ENCODE measurements at places on chromosomes 12 and 14. TPM values are rescaled to one million over a fixed set of nuclear protein-coding genes. Genes with fewer than 3 reads are reported as not detected.

- no peak for DNase-seq
- H3K4me3 ChIP-seq = no peak overlapping the region
- no peaks in the 10 kb centered on the region for H3K4me1 ChIP-seq
- H3K27me3 ChIP-seq = peaks cover 14% of the 10 kb centered on the region
- H3K27ac ChIP-seq = no peak overlapping the region
Observed at GRCh38 chr14:38150075-38150474, 57.6 kb upstream of the SSTR1 start.

DNA sequence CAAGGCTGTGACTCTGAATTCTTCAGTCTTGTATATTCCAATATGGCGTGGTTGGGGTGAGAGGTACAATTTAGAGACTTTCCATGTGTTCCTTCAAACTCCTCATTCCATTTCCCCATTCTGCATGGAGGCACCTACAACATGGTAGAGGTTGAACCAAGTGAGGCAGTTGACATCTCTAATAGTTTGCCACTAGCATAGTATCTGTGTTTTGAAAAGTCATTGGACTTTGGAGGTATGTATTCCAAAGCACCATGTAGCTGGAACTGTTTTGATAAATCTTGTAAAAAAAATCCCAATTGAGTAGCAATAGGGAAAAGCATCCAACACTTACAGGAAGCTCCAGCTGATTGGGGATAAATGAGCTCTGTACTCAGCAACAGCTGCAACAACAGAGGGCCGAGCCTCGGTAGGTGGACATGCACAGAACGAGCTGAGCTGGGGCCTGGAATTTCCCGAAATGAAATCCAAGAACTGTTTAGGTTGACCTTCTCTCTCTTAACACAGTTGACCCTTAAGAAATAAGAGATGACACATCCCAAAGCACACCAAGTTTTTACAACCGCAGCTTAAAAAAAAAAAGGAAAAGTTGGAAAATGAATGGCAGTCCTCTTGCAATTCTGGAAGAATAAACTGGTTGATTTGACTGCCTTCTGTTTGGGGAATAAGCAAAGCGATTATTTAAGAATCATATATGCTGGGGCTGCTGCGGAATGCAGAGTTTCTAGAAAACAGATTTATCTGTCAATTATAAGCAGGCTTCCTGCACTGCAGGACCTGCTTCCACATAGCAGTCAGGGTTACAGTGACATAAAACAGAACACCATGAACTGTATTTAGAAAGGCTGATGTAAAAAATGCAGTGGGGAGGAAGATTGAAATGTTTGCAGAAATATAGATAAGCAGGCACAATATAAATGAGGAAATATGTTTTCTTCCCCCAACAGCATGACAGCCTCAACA, 194.6 kb upstream of the KRR1 start:
- 0 out of 2 replicates have a peak overlapping the region, but pooled peaks have one; percentile 8 for H3K27ac ChIP-seq
- DNase-seq = peak; percentile 21
- H3K4me1 ChIP-seq = peaks cover 19% of the 10 kb centered on the region

- no peaks in the 10 kb centered on the region for H3K36me3 ChIP-seq
- peaks cover 98% of the 10 kb centered on the region for H3K27me3 ChIP-seq
- H3K27ac ChIP-seq = no peak overlapping the region
- no peaks in the 10 kb centered on the region for H3K4me1 ChIP-seq
- DNase-seq = no peak
Observed at GRCh38 chr14:95043314-95043713, 114.0 kb downstream of the DICER1 start.

DNA sequence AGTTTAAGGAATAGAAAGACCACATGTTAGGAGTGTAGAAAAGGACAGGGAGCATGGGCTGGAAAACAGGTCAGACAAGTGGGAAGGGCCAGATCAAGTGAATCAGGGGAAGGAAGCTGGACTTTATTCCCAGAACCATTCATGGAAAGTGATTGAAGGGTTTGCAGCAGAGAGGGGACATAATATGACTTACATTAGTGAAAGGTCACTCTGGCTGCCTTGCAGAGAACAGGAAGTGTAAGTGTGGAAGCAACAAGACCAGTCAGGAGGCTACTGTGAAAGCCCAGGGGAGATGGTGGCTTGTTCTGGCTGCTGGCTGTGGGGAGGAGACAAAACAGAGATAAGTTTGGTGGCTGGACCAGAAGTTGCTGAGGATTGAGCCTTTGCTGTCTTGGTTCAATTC, 69.1 kb downstream of the VCPKMT start:
- peak overlapping the region; percentile 97 for H3K27ac ChIP-seq
- H3K27me3 ChIP-seq = no peaks in the 10 kb centered on the region
- no peaks in the 10 kb centered on the region for H3K36me3 ChIP-seq
- peaks cover 41% of the 10 kb centered on the region for H3K4me1 ChIP-seq
- DNase-seq = peak; percentile 80

DNA sequence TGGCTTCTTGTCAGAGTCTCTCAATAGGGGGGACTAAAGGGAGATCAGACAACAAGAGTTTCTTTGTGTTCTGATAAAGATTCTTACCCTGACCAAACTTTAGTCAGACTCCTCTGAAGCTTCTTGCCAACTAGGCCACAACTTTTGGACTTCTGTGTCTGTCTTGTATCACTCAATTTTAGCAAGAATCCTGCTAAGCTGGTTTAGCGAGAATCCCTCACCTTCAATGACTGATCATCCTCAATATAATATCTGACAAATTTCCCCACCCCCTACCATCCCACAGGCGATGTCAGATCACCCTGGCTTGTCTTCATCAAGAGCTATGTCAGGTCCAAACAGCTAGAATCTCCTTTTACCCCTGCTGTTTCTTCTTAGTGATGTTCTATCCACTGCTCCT, 215.2 kb downstream of the RASSF9 start:
- peak; percentile 95 for DNase-seq
- H3K4me1 ChIP-seq = peaks cover 50% of the 10 kb centered on the region
- H3K4me3 ChIP-seq = no peak overlapping the region
- no peaks in the 10 kb centered on the region for H3K27me3 ChIP-seq
- H3K36me3 ChIP-seq = no peaks in the 10 kb centered on the region

DNA sequence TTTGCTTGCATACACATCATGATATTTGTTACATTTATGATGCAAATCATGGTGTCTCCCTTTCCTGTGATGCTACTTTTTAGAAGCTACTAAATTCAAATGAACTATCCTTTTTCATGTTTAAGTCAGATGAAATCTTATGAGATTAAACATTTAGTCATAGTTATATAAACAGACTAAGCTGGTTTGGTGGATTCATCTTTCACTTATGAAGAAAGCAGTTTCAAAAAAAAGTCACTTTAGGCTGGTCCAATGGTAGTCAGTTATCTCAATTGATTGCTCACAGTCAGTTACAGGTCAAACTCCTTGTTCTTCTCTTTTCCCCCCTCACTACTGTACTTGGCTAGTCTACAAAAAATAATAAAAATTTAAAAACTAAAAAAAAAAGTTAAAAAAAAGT, 19.7 kb downstream of the SYCP3 start:
- peaks cover 15% of the 10 kb centered on the region for H3K4me1 ChIP-seq
- no peak overlapping the region for H3K27ac ChIP-seq
- no peaks in the 10 kb centered on the region for H3K27me3 ChIP-seq
- peak; percentile 75 for DNase-seq
- no peak overlapping the region for H3K4me3 ChIP-seq

GRCh38 chr12:75713434-75713833, 202.0 kb upstream of the KRR1 start:
- H3K4me3 ChIP-seq = no peak overlapping the region
- peaks cover 30% of the 10 kb centered on the region for H3K4me1 ChIP-seq
- H3K36me3 ChIP-seq = no peaks in the 10 kb centered on the region
- H3K27me3 ChIP-seq = no peaks in the 10 kb centered on the region
- H3K27ac ChIP-seq = no peak overlapping the region

DNA sequence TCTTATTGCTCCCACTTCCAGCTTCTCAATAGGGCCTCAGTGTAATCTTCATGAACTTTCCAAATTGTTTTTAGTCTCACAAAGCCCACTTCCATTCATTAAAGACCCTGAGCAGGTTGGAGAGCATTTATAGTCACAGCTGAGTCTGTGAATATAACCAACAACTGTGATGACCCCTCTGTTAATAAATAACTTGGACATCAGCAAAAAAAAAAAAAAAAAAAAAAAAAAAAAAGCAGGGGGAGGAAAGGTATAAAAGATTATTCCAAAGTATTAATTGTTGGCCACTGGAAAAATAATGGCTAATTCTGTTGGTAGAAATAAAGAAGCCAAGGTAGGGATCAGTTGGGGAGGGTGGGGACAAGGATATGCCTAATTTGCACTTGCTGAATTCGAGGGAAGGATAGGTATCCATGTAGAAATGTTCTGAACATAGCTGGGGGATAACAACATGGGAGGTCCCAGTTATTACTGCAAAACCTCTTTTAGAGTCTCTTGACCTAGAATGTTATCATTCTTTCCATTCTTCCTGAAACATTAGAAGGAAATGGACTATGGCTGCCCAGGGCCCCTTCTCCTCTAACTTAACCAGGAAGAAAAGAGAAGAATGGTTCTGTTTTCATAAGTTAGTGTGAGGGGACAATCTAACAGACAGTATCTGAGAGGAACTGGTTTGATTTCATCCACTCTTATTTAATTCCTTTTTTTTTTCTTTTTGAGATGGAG, 56.5 kb downstream of the SAMD4A start:
- H3K4me1 ChIP-seq = peaks cover 17% of the 10 kb centered on the region
- H3K36me3 ChIP-seq = no peaks in the 10 kb centered on the region
- H3K27me3 ChIP-seq = no peaks in the 10 kb centered on the region

- H3K36me3 ChIP-seq = no peaks in the 10 kb centered on the region
- H3K4me1 ChIP-seq = no peaks in the 10 kb centered on the region
- no peaks in the 10 kb centered on the region for H3K27me3 ChIP-seq
- H3K4me3 ChIP-seq = no peak overlapping the region
- no peak overlapping the region for H3K27ac ChIP-seq
Observed at GRCh38 chr12:59389968-59390576, 205.8 kb upstream of the SLC16A7 start.

- H3K36me3 ChIP-seq = no peaks in the 10 kb centered on the region
- H3K27me3 ChIP-seq = peaks cover 48% of the 10 kb centered on the region
Observed at GRCh38 chr12:67200386-67200785, 68.8 kb upstream of the CAND1 start.

DNA sequence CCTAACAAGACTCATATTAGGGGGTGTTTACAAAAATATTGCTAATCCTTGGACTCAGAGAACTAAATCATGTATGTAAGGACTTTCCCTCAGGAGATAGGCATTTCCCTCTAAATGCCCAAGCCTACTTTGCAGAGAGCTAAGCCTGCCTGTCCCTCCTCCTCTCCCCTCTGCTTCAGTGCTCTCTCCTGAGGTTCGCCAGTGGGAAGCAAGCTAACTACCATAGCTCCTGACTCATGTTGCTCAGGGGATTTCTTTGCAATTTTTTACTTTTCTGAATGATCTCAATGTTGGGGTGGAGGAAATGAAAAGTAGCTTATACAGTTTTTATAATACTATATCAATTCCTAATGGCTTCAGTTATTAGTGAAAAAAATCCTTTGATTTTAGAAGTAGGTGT, 29.6 kb downstream of the IFT43 start:
- H3K27me3 ChIP-seq = no peaks in the 10 kb centered on the region
- H3K4me1 ChIP-seq = no peaks in the 10 kb centered on the region
- no peak overlapping the region for H3K27ac ChIP-seq
- no peak for DNase-seq
- peaks cover 15% of the 10 kb centered on the region for H3K36me3 ChIP-seq

GRCh38 chr14:97956581-97957340, 1159.6 kb downstream of the VRK1 start:
- H3K4me1 ChIP-seq = no peaks in the 10 kb centered on the region
- H3K27me3 ChIP-seq = no peaks in the 10 kb centered on the region
- H3K27ac ChIP-seq = no peak overlapping the region

- peaks cover 28% of the 10 kb centered on the region for H3K4me1 ChIP-seq
- H3K27ac ChIP-seq = peak overlapping the region; percentile 90
- no peaks in the 10 kb centered on the region for H3K27me3 ChIP-seq
- H3K4me3 ChIP-seq = no peak overlapping the region
Observed at GRCh38 chr12:54372113-54372806, 8.0 kb upstream of the GPR84 start.

DNA sequence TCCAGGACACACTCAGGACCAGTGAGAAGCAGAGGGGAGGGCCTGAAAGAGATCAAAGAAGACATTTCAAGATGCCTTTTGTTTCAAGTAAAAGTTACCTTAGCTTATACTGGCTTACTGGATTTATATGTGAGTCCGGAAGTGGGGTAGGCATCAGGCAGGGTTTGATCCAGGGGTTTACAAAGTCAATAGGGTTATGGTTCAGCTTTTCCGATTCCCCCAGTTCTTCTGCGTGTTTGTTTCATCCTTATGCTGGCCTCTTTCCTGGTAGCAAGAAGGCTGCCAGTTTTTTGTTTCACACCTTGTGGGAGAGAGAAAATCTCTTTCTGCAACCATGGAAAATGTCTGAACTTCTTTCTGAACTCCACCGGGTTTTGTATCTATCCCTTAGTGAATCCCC, 126.3 kb downstream of the ESRRB start:
- H3K4me1 ChIP-seq = no peaks in the 10 kb centered on the region
- no peak for DNase-seq
- no peak overlapping the region for H3K4me3 ChIP-seq
- peaks cover 53% of the 10 kb centered on the region for H3K27me3 ChIP-seq

- no peak overlapping the region for H3K4me3 ChIP-seq
- no peak for DNase-seq
- H3K27me3 ChIP-seq = no peaks in the 10 kb centered on the region
Observed at GRCh38 chr12:101042211-101042610, 167.8 kb downstream of the SLC5A8 start.

GRCh38 chr12:99722690-99723486, 75.3 kb downstream of the GARIN6 start:
- no peak for DNase-seq
- H3K27me3 ChIP-seq = 0 out of 2 replicates have a peak, but pooled peaks cover 5% of the 10 kb centered on the region
- H3K4me3 ChIP-seq = no peak overlapping the region
- H3K27ac ChIP-seq = no peak overlapping the region
- no peaks in the 10 kb centered on the region for H3K4me1 ChIP-seq

- DNase-seq = no peak
- H3K27me3 ChIP-seq = no peaks in the 10 kb centered on the region
- no peaks in the 10 kb centered on the region for H3K4me1 ChIP-seq
- no peaks in the 10 kb centered on the region for H3K36me3 ChIP-seq
- no peak overlapping the region for H3K27ac ChIP-seq
Observed at GRCh38 chr12:22702690-22703089, 77.7 kb downstream of the ETNK1 start.

DNA sequence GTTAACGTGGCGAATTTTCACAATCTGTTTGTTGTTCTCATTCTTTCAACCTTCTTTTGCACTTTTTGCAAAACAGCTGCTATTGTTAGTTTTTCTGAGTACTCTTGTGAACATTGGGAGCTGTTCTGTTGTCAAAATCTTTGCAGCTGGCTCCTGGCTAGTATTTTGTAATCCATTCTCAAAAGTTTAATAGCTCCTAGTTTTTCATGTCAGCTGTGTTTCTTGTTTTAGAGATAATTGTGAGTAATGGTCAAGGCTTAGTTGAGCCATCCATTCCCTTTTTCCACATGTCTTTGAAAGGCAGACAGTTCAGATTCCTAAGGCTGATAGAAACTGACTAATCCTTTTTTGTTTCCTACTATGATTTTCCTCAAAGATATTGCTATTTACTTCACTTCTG, 39.1 kb upstream of the CRADD start:
- no peaks in the 10 kb centered on the region for H3K36me3 ChIP-seq
- H3K4me3 ChIP-seq = no peak overlapping the region
- H3K4me1 ChIP-seq = no peaks in the 10 kb centered on the region
- no peak overlapping the region for H3K27ac ChIP-seq

Gene DDX51
- 26.7 TPM for total RNA-seq

Gene RTL1
- total RNA-seq = not detected

Gene ADCY4
- total RNA-seq = 0.04 TPM

Gene INHBE
- total RNA-seq = not detected

Gene IL31
- total RNA-seq = not detected

Gene LGALS3
- 333 TPM for total RNA-seq

Gene SPSB2
- 8.4 TPM for total RNA-seq

Gene CAPS2
- 8.4 TPM for total RNA-seq

Gene RFX4
- total RNA-seq = not detected

Gene KRT3
- 0.33 TPM for total RNA-seq
